Renal cortex interstitium (tissue), 15 donors: ENCODE measurements at places on chromosomes 4 and X. TPM values are rescaled to one million over a fixed set of nuclear protein-coding genes. Genes with fewer than 3 reads are reported as not detected.

The TLR7 gene
- 0.70 TPM for polyA plus RNA-seq

The RHOH gene
- polyA plus RNA-seq, result 0.92 TPM

The AFM gene
- polyA plus RNA-seq, result 10.8 TPM

The NDP gene
- 2.5 TPM for polyA plus RNA-seq

The HELT gene
- polyA plus RNA-seq, result not detected

The RHOXF1 gene
- polyA plus RNA-seq, result 3.1 TPM

The IRF2 gene
- polyA plus RNA-seq, result 30.9 TPM

GRCh38 chrX:41108463-41109205, 23.4 kb downstream of the USP9X start:
- no peak for DNase-seq

GRCh38 chr4:184647266-184648053, 1.8 kb downstream of the CASP3 start:
- no peak for DNase-seq

- DNase-seq, result no peak
Measured at GRCh38 chr4:70935038-70935695, 33.0 kb downstream of the MOB1B start.

GRCh38 chrX:22699581-22700091, 300.1 kb upstream of the DDX53 start:
- DNase-seq, result peak; percentile 66

DNA sequence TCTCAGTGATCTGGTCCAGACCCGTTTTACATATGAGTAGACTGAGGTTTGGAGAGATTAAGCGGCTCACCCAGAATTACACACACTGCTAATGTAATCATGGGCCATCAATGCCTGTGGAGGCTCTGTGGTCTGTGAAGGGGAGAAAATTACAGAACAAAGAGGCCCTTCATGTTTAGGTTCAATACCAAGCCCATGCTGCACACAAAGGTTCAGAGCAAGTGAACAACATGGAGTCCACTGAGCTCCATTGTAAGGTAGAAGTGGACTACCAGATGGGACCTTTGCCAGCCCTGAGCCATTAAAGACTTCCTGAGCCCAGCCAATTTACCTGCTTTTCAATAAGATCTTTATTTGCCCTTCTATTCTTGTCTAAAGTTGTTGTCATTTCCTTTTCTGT, 109.8 kb downstream of the LUZP4 start:
- DNase-seq, result no peak

DNA sequence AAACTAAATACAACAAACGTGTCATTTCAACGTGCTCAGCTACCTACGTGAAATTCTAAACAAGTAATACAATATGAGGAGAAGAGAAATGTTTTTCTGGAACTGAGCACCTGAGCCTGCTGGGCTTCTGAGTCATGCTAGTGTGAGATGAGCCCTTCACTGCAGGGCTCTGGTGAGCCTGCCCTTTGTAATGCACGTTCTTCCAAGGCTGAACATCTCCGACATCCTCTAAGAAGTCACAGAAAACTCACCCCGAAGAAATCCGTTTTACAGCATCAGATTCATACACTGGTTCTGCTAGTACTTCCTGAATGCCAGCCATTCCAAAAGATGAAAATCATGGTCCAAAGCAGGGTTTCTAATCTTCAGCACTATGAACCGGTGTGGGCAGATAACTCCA, 157.1 kb downstream of the AMELX start:
- no peak for DNase-seq

DNA sequence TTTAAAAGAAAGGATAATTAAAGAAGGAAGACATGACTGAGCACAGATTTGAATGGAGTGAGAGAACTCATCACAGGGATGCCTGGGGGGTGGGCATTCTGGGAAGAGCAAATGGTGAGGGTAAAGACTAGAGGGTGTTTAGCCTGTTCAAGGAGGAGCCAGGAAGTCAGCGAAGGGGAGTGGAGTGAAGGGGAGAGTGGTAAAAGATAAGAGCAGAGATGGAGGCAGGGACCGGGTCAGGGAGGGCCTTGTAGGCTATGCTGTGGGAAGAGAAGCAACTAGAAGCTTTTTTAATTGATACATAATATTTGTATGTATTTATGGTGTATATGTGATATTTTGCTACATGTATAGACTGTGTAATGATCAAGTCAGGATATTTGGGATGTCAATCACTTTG, 2.2 kb upstream of the VGLL1 start:
- no peak for DNase-seq
